Stimulated activated CD4-positive, alpha-beta T cell treated with anti-CD3 and anti-CD28 coated beads, Interleukin-12 subunit alpha, Interleukin-12 subunit beta, amount 100 ng/mL, for 48 hours (primary cell): ENCODE measurements at places on chromosomes 4 and X.

GRCh38 chr4:58272311-58272710 is 1162.1 kb upstream of the IGFBP7 start:
- no peak for DNase-seq

DNA sequence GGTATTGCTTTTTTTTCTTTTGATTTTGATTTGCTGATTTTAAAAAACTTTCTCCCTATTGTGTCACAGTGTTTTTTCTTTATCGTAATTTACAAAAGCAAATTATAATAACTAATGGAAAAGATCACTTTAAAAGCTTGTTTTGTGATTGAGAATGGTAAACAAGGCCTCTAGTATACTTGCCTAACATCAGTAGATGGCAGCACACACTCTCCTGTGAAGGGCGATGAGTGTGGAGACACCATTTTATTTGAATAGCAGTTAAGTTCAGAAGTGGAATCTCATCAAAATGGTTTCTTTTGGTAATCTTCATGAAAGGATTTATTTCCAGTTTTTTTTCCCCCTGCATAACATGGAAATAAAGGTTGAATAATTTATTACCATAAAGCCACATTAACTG is 72.3 kb downstream of the PAK3 start:
- no peak for DNase-seq

- no peak for DNase-seq
These were observed 78.2 kb downstream of the IL21 start for GRCh38 chr4:122542411-122543236.

DNA sequence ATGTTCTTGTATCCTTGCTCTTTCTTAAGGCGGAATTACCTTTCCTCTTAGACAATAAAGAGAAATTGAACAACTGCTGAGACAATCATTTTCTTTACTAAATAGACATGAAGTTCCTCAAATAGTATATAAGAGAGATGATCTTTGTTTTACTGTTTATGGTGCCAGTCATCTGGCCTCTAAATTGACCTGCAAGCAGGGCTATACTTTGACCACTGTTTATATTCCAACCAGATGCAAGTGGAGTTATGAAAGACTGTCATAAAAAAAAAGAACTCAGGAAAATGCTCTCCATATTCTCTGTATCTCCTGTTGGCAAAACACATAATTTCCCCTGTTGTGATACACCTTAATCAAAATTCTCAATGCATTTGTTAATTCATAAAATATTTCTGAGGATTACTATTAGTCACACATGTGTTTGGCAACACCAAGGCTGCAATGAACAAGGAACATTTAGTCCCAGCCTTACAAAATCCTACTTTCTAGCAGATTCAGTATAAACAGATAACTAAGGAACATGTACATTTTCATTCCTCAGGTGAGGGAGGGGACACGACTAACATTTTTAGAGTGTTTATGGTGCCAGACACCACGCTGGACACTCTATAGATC is 562.3 kb downstream of the KCNIP4 start:
- no peak for DNase-seq

DNA sequence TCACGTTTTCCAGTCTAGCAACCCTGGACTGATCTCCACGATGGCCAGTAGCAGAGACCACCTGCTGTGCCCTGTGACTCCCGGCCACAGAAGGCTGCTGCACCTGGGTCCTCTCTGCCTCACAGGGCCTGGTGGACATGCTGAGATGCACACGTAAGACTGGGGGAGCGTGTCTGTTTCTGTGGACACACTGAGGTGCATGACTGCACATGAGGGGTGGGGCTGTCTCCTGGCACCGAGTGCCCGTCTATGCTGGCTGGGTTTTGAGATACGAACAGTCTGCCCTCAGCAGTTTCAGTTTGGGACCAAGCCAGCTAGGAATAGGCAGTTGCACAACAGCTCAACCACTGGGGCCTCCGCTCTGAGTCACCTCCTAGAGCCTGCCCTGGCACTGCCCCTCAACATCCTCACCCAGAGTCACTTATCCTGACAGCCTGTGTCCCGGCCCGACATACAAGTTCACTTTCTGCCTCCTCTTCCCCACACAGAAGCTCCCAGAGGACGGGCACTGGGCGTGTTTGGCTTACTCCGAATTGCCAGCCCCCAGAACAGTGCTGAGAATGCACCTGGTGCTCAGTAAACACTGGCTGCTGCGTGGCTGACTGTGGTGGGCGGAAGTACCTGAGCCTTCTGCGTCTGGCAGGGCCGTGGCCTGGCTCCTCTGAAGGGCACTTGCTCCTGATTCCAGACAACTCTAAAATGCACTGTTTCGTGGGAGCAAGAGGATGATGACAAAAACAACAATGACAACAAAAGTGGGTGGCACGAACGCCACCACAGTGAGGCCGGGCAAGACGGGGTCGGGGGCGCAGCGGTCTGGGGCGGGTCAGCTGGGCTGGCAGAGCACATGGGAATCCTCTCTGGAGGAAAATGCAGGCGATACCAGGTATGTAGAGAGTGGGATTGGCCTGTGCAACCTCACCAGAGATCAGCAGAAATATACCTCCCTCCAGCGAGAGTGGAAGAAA is 30.9 kb downstream of the RNF212 start:
- no peak for DNase-seq

- DNase-seq = no peak
These were observed 278.3 kb downstream of the FBXW7 start for GRCh38 chr4:152257601-152258066.

- DNase-seq = no peak
These were observed 16.2 kb downstream of the RASSF6 start for GRCh38 chr4:73603854-73604584.

DNA sequence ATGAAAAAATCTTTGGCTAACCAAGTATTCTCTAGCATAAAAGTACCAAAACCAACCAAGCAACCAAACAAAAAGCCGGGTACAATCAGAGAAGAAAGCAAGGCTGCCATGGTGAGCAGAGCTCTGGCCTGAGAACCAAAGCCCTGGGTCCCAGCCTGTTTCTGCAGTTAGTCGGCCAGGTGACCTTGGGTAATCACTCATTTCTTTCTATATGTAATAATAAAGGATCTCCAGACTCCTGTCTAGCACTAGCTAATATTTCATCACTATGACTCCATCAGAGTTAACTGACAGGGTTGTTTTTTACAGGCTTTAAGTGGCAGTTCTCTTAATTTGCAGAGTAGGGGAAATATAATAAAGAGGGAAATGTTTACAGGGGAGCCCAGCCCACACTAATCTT is 34.0 kb upstream of the RASGEF1B start:
- no peak for DNase-seq

DNA sequence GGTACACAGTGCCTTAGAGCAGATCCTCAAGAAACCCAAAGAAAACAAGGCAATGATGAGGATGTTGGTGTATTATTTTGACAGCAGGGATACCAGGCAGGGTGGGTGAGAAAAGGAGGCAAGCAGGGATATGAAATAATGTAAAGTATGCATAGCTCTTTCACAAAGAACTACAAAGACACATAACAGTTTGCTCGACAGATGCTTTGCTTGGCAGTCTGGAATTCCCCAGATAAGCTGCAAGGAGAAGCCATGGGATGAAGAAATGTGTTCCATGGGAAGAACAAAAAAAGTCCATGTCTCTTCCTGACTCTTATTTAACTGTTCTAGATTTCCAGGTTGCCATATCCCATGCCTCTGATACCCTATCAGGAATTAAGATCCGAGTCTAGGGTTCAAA is 75.4 kb downstream of the FAM13A start:
- no peak for DNase-seq

GRCh38 chrX:68936608-68937007 is 107.8 kb downstream of the EFNB1 start:
- no peak for DNase-seq

DNA sequence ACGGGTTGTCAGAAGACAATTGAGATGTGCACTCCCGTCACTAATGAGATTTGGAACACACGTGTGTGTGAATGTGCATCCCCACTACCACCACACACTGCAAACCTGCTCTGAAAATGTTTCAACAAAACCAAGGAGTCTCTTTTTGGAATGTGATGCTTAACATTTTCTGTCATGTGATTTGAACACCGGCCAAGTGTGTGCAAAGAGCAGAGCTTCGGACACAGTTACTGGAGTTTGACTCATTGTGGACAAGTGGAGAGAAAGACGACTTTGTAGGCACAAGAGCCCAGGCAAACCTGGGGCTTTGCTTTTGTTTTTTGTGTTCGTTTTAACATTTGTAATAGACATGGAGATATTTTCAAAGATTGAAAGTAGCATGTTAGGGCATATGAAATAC is 49.2 kb downstream of the CCKAR start:
- no peak for DNase-seq

DNA sequence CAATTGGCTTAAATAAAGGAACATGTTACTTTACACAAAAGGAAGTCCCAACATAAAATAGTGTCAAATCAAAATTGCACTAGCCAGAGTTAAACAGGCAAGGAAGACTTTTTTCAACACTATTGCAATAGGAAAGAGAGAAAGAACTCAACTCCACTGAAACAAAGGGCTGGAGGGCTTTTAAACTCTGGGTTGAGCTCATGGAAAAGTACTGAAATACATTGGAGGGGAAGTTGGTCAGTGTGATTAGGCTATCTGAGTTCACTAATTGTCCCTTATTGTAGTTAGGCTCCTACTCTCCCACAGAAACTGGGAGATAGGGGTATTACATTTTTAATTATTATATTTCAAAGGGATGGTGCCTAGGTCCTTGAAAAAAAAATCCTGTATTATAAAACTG is 491.2 kb upstream of the LCORL start:
- no peak for DNase-seq

DNA sequence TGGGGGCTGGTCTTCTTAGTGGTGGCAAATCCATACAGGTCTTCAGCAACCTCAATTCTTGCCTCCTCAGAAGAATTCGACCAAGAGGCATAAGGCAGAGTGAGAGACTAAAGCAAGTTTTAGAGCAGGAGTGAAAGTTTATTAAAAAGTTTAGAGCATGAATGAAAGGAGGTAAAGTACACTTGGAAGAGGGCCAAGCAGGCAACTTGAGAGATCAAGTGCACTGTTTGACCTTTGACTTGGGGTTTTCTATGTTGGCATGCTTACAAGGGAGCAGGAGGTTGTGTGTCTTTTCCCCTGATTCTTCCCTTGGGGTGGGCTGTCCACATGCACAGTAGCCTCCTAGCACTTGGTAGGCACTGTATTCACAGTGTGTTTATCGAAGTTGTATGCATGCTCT is 91.2 kb downstream of the CPE start:
- no peak for DNase-seq

- no peak for DNase-seq
These were observed 306.3 kb upstream of the PPARGC1A start for GRCh38 chr4:24195991-24196736.

DNA sequence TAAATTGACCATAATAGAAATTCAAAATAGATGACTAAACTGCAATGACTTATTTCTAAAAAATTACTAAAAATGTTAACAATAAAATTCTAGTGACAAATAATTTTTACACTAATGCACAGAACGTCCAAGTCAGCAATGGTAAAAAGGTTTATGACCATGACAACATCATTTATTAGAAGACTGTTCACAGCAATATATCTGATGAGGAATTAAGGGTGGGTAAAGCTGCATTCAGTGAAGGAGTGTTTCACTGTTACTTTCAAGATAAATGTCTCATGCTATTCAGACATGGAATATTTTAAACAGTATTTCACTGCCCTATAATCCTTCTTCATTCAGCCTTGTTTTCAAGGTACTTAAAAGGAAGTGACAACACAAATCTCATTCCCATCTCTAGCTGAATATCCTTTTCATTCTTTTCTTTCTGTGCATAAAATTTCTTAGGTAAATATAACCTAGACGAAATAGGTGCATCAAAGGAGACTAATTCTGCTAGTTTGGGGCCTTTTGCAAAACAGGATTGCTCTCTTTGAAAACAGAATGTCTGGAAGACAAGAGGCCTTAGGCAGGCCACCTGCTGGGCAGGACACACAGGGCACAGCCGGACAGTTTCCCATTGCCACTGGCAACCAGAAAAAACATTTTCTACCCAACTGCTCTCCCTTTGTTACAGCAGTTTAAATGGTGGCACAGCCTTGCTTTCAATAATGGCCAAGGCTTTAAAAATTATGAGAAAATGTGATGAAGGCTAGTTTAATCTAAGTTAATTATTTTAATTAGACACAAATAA is 600.3 kb downstream of the SPRY1 start:
- no peak for DNase-seq

GRCh38 chr4:169050284-169050683 is 40.2 kb upstream of the CBR4 start:
- DNase-seq = no peak

DNA sequence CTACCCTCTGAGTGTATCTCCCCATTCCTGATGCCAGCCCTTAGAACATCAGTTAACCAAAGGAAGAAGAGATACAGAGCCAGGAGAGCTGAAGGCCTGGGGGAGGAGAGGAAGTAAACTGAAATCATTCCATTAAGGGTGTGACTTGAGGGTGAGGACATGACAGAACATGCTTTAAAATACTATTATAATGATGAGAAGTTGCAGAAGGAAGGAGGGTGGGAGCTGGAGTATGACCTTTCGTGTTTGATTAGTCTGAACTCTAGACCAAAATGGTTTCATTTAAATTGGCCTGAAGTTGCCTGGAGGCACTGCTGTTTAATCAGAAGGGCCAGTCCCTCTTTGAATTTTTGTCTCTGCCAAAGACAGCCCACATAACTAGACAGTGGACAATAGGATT is 11.4 kb downstream of the INTS6L start:
- no peak for DNase-seq

GRCh38 chrX:150185766-150186165 is 177.4 kb upstream of the MAMLD1 start:
- no peak for DNase-seq

GRCh38 chr4:80144676-80145470 is 52.4 kb upstream of the PRDM8 start:
- DNase-seq = no peak

- DNase-seq = no peak
These were observed 161.6 kb upstream of the GPC4 start for GRCh38 chrX:133576876-133577275.

DNA sequence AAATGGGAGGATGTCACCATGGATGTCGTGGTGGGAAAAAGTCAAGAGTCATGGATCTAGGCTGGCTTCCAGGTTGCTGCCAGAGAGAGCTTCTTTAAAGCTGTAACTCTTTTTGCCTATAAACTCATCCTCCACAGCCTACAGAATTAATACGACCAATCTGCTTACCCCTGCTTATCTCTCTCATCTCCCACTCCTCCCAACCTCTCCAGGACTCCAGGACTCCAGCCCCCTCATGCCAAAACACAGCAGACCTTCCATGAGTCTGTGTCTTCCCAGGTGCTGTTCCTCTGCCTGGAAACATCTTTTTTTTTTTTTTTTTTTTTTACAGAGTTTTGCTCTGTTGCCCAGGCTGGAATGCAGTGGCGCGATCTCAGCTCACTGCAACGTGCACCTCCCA is 15.3 kb upstream of the SLC10A4 start:
- no peak for DNase-seq
